Esophagus squamous epithelium (tissue), 5 donors: ENCODE measurements at places on chromosomes 13 and 19.

DNA sequence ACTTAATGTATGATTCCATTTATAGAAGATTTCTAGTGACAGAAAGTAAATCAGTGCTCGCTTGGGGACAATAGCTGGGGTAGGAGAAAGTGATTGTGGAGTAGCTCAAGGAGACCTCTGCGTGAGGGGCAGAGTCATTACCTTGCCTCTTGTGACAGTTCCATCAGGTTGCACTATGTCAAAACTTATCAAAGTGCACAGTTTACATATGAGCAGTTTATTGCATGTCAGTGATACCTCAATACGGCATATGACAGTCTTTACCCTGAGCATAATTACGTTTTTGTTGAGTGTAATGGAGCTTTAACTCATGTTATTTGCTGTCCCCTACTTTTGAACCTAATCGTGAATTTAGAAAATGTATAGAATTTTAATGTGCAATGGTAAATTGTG is 15.0 kb downstream of the ARHGEF7 start:
- no peak for DNase-seq

- DNase-seq, result no peak
These were observed 7.2 kb upstream of the ACER1 start for GRCh38 chr19:6340493-6341201.

GRCh38 chr13:80157261-80157932 is 183.5 kb downstream of the SPRY2 start:
- DNase-seq, result no peak

DNA sequence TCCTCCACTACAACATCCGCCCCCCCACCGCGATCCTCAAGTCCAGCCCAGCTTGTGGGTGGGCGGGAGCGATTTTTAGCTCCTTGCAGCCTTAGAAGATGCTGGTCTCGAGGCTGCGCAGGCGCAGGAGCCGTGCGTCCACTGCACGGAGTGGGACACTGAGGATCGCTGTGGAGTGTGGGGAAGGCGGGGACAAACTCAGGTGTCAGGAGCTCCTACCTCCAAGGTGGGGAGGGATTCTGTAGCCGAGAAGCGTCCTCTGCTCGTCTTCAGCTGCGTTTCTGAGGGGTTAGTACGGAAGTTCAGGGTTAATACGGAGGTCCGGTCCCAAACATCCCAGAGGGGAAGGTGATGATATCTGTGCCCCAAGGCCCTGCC is at the start of gene RTBDN:
Gene RTBDN (minus strand): TSS at position 14 of the 378 bp plus-strand sequence. CDS start 4,600 bp downstream, outside the sequence.
- no peak for DNase-seq

- no peak for DNase-seq
These were observed 70.3 kb downstream of the FNDC3A start for GRCh38 chr13:49046002-49046401.

DNA sequence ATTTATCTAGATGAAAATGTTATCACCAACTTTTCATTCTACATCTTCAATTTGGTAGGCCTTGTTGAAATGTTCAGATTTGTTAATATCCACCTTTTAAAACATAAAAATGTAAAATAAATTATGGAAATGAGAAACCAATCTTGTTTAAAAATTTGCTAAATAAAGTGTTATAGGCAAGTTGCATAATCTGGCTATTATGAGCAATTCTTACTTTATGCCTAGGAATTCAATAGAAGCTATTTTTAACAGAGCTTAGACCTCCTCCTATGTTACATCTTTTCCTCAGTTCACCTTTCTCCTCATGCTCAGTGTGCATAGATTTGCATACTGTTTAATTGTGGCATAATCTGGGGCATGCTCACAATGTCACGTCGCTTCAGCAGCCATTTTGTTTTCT is 87.9 kb upstream of the POSTN start:
- DNase-seq, result no peak

- DNase-seq, result no peak
These were observed 816 bp downstream of the SPRED3 start for GRCh38 chr19:38389101-38389925.

DNA sequence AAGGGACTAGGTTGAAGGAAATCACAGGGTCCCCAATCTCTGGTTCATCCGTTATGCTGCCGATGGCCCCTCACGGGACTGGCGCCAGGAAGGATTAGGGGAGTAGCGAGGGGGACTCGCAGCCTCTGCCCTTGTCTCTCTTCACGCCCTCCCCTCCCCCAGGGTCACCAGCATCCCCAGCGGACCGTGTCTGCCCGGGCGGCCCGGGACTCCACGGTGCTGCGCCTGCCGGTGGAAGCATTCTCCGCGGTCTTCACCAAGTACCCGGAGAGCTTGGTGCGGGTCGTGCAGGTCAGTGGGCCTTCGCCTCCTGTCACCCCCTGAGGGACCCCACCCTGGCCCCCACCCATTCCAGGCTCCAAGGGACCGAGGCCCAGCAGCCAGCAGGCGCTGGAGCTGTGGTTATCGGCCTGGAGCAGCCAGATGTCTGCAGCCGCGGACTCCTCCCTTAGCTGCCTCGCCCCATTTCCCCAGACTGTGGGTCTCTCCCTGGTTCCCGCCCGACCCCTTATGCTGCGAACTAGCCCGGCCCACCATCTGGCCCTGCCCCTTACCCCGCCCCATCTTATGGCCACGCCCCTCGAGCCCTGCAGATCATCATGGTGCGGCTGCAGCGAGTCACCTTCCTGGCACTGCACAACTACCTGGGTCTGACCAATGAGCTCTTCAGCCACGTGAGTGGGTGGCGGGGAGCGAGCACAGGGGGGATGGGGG is 5.4 kb downstream of the PNPLA6 start:
- DNase-seq, result no peak
